ENCODE measurements at places on chromosomes 7 and 10.

GRCh38 chr10:11685787-11686218 lies 56.4 kb upstream of the ECHDC3 start:
- no peak for DNase-seq

- DNase-seq: no peak
Measured at GRCh38 chr7:28904578-28905048, 53.5 kb downstream of the TRIL start.

DNA sequence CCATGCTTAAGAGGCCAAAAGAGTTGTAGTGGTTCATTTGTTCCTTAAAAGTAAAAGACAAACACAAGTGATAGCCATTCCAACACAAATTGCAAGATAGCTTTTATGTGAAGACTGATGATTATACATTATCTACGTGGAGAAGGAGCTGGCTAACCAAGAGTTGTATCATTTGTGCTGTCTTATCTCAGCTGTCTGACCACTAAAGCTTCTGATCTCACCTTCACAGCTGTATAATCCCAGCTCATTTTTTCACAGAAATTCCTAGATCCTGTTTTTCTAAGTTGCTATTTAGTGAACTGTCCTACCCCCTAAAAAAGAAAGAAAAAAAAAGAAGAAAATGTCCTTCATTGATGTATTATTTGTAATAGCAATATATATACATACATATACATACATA lies 9.8 kb downstream of the USP6NL start:
- no peak for DNase-seq

GRCh38 chr7:137625197-137625596 lies 221.6 kb downstream of the DGKI start:
- no peak for DNase-seq

DNA sequence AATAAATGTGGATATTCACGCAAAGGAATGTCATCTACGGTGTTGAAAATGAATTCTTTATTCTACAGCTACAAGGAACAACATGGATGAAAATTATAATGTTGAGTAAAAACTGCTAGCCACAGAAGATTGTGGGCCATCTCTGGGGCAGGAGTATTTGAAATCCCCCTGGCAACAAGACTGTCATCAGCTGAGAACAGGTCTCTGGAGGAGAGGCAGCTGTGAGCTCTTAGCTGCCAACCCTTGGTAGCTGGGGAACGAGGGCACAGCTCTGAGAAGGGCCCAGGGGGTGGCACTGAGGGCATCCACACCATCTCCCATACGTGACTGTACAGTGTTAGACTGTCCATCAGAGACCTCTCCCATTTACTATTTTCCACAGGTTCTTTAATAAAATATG lies 340.1 kb upstream of the MGMT start:
- no peak for DNase-seq

- DNase-seq: no peak
Measured at GRCh38 chr10:101284744-101285463, 55.6 kb upstream of the LBX1 start.

GRCh38 chr7:82623812-82624211 lies 180.2 kb upstream of the CACNA2D1 start:
- DNase-seq: no peak

GRCh38 chr10:62177111-62177510 lies 91.5 kb downstream of the RTKN2 start:
- DNase-seq: no peak

DNA sequence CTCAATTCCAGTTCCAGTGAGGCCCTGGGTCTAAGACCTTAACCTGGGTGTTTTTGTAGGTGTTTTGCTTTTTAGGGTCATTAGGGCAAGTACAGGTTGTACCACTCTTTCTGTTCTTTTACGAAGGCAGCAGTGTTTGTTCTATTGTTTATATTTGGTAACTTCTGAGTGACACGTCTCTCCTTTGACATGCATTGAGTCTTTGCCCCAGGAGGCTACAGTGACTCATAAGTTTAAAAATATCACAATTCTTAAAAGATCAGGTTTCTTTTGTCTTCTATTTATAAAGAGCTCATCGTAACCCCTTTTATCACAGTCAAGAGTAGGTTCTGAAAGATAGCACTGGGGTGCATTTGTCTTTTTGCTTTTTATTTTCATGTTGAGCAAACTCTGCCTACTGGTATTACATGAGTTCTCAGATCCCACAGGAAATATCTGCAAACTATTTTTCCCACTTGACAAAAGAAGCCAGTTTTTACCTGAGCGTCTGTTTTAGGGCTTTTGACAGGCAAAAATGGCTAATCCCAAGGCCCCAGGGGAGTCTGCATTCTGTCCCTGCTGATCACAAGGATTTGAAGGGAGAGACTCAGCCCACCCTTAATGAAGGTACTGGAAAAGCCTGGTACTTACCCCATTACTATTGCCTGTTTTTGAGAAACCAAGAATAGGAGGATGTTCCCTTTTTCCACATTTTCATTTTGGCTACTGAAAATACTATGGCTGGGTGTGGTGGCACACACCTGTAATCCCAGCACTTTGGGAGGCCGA lies 7.9 kb downstream of the NUDT13 start:
- DNase-seq: no peak

DNA sequence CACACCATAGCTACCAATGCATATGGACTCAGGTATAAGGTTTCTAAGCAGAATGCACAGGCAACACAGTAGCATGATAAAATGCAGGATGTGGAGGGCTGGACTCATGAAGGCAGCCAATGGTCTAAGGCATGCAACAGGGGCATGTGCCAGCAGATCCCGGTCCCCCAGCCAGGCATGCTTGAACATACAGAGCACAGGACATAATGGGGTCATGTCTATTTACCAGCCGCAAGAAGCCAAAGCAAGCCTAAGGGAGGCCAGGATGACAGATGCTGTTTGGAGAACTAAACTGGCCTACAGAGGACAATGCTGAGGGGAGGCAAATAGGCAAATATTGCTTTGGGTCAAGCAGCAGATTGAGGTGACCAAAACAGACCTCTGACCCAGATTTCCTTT lies 60.0 kb upstream of the PDLIM1 start:
- no peak for DNase-seq

- no peak for DNase-seq
Measured at GRCh38 chr10:11789306-11789705, 33.9 kb upstream of the PROSER2 start.

GRCh38 chr7:14424675-14425074 lies 435.2 kb upstream of the ETV1 start:
- DNase-seq: no peak

- DNase-seq: no peak
Measured at GRCh38 chr10:101484175-101484745, 103.8 kb downstream of the POLL start.

DNA sequence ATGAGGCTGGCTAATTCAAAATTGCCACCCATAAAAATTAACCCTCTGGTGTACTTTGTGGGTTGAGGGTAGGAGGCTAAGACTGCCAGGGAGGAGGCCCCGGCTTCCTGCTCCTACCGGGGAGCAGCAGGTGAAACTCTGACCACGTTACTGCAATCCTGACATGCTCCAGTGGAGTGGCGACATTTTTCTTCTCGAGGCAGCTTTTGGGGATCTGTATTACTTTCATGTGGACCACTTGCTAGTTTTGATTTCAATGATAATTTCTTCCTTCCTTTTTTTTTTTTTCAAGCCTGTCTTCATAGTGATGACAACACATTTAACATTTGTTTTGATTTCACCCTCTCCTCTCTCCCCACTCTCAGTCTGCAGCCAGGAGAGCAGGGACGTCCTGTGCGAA lies 14.6 kb downstream of the GATA3 start:
- no peak for DNase-seq

- DNase-seq: no peak
Measured at GRCh38 chr7:158809596-158809995, 19.7 kb downstream of the ESYT2 start.

- no peak for DNase-seq
Measured at GRCh38 chr7:50502001-50502684, 52.0 kb upstream of the FIGNL1 start.

- DNase-seq: no peak
Measured at GRCh38 chr10:69807122-69807521, 5.4 kb downstream of the COL13A1 start.

- no peak for DNase-seq
Measured at GRCh38 chr7:37947138-37947940, 26.9 kb downstream of the EPDR1 start.

GRCh38 chr10:29098423-29098822 lies 190.4 kb upstream of the LYZL1 start:
- DNase-seq: no peak

- DNase-seq: no peak
Measured at GRCh38 chr10:49605216-49605938, 4.7 kb upstream of the SLC18A3 start.

- DNase-seq: no peak
Measured at GRCh38 chr10:21498377-21498776, 27.1 kb downstream of the SKIDA1 start.

DNA sequence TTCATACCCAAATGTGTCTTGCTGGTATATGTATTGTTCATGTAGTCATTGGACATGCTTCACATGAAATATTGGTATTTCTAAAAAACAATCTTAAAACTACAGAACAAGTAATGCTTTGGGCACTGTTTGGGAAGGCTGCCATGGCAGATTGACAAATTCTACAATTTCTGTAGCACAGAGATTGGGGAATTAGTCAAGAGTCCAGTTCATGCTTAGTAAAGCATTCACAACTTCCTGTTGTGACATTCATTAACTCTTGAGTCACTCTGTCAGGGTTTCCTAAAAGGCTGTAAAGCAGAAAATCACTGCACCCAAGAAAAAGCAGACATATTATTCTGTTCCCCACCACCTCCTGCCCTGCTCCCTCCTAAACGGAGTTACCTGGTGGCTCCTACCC lies 398.9 kb downstream of the PHTF2 start:
- no peak for DNase-seq

GRCh38 chr7:84389242-84389641 lies 194.7 kb upstream of the SEMA3A start:
- no peak for DNase-seq

- DNase-seq: no peak
Measured at GRCh38 chr7:7384228-7384627, 151.4 kb downstream of the COL28A1 start.

GRCh38 chr7:18087687-18088078 lies 60.0 kb upstream of the PRPS1L1 start:
- DNase-seq: peak; percentile 29

DNA sequence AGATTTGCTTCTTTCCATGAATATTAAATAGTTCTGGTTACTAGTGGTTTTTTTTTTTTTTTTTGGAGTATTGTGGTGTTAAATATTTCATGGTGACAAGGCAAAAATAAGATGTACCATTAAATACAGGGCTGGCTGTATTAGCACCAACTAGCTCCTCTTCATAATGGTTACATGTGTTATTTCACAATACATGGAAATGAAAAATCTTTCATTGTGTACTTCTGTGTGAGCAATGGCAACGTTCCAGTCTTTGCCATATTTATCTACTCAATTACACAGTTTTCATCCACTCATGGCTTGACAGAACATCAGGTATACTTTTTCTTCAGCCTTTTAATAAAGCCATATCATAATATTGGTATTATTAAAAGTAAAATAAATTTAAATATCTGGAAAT lies 394.7 kb upstream of the GRM3 start:
- no peak for DNase-seq

GRCh38 chr10:35503578-35503977 lies 101.6 kb upstream of the GJD4 start:
- no peak for DNase-seq
